Left ventricle myocardium inferior (tissue), 1 donor: ENCODE measurements at places on chromosomes 12 and 14. TPM values are rescaled to one million over a fixed set of nuclear protein-coding genes. Genes with fewer than 3 reads are reported as not detected.

The SLC25A47 gene
- not detected for total RNA-seq

The MARCHF9 gene
- 13.8 TPM for total RNA-seq

The TBC1D30 gene
- 0.77 TPM for total RNA-seq

The PIWIL1 gene
- total RNA-seq, result not detected

The FLRT2 gene
- 4.7 TPM for total RNA-seq

The NUP107 gene
- 18.7 TPM for total RNA-seq

The CD69 gene
- 0.25 TPM for total RNA-seq

- DNase-seq, result no peak
Observed at GRCh38 chr14:35557221-35557747, 23.3 kb downstream of the INSM2 start.

GRCh38 chr12:96766232-96766631 is 140.8 kb upstream of the NEDD1 start:
- no peak for DNase-seq

DNA sequence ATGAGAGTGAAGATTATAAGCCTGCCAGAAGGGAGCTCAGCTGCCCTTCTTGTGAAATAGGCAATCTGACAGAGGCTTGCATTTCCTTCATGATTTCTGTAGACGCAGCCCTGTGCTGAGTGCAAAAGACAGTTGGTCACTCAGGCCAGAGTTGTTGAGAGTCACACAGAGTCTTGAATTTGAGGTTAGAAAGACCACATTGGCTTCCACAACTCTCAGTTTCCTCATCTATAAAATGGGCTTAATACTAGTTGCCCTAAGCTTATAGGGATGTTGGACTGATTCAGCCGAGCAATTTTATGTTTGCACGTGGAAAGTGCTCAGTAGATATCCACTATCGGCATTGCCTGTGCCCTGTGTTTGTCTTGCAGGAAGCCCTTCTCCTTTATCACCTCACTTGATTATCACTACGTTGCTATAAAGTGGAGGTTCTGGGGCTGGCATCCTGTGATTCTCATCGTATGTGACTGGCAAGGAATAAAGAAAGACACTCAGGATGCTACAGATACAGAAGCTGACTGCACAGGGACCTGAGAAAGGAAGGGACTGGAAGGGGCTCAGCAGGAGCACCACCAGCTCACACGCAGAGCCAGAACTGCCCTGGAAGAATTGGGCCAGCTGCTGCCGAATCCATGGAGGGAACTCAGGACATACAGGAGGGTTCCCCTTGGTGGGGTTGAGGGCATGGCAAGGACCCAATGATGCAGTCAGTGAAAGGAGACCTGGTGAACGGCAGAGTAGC is 19.8 kb upstream of the SERPINA4 start:
- no peak for DNase-seq

- DNase-seq, result no peak
Observed at GRCh38 chr14:67516676-67517075, 16.4 kb upstream of the PLEKHH1 start.

- DNase-seq, result no peak
Observed at GRCh38 chr12:120457133-120457532, 10.9 kb downstream of the GATC start.

DNA sequence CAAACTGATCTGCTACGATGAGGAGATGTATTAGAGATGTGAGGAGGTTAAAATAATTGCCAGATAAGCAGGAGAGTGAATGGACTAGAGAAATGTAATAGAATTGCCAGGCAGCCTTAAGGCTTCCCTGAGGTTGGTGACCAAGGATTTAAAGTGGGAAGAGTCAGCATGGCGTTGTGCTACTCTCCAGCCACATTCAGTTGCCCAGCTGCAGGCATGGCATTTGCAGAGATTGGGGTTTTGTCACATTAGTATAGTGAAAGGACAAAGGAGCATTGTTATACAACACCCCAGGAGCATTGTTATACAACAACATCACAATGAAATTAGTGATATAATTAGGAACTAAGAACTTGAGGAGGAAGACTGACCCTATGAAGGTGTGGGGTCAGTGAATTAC is 31.7 kb downstream of the MARK3 start:
- no peak for DNase-seq

- no peak for DNase-seq
Observed at GRCh38 chr14:97832776-97833175, 1035.6 kb downstream of the VRK1 start.

DNA sequence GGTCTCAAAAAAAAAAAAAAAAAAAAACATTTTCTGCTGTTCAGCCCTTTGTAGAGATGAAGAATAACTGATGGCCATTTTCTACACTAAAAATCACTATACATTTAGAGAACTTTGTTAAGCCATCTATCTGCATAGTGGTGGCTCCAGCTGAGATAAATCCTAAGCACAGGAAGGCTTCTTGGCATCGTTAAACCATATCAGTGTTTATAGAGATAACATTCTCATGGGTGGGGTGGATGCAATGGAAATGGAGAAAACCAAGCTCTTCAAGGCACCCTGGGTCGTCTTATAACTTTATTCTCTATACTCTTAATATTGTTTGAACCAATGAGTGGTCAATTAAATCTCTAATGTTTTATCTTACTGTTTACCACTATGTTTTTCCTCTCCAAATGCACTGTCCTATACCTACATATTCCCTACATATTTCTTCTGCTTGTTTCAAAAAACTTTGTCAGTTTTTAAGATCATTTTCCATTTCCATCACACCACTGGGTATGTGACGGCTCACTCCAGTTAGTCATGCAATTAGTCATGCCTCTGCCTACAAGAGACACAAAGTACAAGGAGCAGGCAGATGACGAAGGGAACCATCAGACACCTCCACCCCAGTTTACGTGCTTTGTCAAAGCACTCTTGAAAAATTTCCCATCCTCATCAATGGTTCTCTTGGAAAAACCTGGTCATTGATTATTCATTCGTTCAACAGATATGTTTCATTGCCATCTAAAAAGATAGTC is 119.3 kb upstream of the OVCH1 start:
- DNase-seq, result no peak

DNA sequence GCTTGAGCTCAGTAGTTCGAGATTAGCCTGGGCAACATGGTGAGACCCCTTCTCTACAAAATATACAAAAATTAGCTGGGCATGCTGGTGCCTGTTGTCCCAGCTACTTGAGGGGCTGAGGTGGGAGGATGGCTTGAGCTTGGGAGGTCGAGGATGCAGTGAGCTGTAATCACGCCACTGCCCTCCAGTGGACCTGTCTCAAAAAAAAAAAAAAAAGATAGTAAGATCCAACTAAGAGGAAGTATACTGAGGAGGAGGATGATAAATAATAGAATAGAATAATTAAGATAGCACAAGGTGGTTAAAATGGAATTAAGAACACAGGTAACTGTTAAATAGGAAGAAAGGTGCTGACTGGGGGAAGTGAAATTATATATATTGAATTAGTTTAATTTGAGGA is 37.0 kb upstream of the BAZ1A start:
- DNase-seq, result no peak

- no peak for DNase-seq
Observed at GRCh38 chr12:7571257-7571656, 67.7 kb upstream of the CD163 start.

GRCh38 chr14:65910108-65910786 is 497.7 kb downstream of the FUT8 start:
- no peak for DNase-seq

DNA sequence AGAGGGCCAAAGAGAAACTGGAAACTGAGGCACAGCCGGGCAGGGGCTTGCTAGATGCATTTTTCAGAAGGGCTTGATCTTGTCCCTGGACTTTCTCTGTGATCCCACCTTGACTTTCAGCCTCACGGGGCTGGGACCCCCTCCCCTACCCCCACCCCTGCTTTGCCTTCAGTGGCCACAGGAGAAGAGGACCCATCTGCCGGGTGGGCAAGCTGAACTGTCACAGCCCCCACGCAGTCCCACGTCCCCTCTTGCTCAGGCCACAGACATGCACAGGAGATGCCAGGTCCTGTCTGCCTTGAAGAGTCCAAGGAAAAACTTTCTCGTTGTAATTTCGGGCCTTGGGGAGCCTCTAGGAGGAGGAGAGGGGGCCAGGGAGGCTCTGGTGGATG is 158.9 kb downstream of the KIF26A start:
- DNase-seq, result peak; percentile 2

DNA sequence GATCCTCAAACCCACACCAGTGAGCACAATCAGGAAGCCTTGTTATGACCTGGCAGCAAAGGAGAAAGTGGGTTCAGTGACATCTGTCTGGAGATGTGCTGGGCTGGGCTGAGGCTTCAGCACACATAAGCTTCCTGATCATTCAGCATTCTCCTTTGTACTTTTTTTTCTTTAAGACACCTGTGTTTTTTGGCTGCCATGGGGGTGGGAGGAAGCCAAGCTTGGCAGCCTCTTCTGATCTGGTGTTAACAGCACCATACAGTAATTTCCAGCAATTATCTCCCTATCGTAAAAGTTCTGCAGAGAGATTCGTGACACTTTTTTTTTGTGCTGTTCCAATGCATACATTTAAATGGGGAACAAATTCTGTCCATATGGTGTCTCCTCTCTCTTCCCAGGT is 38.9 kb upstream of the RASSF3 start:
- DNase-seq, result no peak

GRCh38 chr12:110742096-110742717 is 484 bp downstream of the PPP1CC start:
- no peak for DNase-seq

- no peak for DNase-seq
Observed at GRCh38 chr14:70943838-70944237, 36.6 kb downstream of the PCNX1 start.

- no peak for DNase-seq
Observed at GRCh38 chr14:52342849-52343596, 28.9 kb downstream of the PTGER2 start.

DNA sequence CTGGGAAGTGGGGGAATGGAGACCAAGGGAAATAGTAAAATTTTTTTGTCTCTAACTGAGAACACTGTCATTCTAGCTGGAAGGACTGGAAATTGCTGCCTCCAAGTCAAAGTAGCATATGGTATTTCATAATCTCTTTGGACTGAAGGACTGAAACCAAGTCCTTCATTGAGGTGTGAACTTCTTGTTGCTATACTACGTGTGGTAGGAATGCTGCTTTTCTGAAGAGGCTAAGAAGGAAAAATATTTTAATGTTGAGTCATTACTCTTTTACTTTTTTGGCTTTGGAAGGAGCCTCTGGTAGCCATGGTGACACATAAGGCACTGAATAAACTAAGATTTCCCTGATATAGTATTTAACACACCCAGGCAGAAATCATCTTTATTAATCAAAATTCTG is 465.4 kb downstream of the NPAS3 start:
- DNase-seq, result no peak

GRCh38 chr14:101313268-101313667 is 248.0 kb upstream of the DIO3 start:
- DNase-seq, result no peak

GRCh38 chr14:95462491-95462890 is 54.0 kb downstream of the SYNE3 start:
- no peak for DNase-seq

DNA sequence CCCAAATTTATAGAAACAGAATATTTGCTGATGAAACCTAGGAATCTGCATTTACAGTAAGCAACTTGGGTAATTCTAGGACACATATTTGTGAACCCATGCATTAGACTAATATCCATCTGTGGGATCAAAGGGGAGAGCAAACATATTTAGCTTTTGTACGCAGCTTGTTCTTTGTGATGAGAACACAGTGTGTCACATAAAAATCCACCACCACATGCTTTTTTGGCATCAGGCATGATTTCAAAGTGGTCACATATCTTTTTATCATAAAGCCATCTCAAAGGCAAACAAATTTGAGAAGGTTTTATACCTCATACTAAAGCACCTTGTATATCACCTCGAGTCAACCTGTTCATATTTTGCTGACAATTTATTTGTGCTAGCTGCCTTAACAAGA is 15.7 kb downstream of the DNAL1 start:
- DNase-seq, result no peak

GRCh38 chr12:4867384-4867783 is 42.3 kb upstream of the KCNA1 start:
- DNase-seq, result no peak

DNA sequence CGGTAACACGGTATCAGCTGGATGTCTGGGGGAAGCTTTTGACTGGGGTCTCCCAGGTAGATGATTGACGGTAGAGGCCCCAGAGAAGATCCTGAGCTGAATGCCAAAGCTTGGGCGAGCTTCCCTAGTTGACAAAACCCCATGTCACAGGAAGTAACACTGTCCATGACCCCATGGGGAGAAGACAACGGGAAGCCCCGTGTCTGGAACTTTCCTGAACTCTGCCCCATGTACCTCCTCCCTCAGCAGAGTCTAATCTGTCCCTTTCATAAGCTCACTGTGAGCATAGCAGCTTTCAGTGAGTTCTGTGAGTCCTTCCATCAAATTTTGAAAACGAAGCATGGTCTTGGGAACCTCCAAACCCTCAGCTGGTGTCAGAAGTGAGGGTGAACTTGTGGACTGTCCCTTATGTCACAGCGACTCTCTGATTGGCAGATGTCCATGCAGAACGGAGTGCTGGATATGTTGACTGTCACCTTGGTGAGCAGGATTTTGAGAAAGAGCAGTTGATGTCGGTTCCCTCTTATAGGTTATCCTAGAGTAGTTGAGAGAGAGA is 29.7 kb upstream of the BEGAIN start:
- DNase-seq, result no peak
